ENCODE measurements at places on chromosomes 5 and 9.

- DNase-seq = no peak
These were observed 178.0 kb downstream of the NR3C1 start for GRCh38 chr5:143225511-143225910.

DNA sequence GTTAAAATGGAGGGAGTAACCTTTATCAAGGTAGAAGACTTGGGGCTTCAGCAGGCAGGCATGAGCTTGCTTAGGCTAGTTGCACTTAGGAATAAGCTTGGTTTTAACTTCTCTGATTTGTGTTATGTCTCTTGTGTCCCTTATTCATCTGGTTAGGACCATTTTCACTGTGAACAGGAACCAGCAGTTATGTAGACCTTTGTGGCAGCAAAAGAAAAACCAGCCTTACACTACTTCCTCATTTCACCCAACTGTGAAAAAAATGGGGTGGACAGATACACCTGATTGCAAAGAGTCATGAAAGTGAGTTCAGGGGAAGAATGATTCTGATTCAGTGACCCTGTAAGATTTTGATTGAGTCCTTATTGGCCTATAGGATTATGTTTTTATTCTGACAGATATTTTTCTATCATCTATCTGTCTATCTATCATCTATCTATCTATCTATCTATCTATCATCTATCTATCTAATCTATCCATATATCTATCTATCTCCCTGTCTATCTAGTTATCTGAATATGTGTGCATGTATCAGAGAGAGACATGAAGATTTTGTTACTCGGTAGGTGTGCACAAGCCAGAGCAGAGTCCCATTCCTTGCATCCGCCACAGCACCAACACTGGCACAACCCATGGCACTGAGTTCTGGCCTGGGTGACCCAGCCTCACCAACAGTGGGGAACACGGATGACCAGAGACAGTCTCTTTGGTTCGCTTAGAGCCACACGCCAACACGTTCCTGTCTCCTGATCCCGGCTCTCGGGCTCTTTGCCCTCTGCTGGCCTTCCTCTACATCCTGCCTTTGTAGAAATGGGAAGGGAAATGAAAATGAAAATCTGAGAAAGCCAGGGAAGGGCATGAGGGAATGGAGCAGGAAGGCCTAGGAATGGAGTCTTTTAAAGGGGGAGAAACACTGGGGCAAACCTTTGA, 1.3 kb upstream of the ZNF366 start:
- DNase-seq = no peak

GRCh38 chr9:113798062-113799030, 77.8 kb upstream of the ZNF618 start:
- DNase-seq = no peak

DNA sequence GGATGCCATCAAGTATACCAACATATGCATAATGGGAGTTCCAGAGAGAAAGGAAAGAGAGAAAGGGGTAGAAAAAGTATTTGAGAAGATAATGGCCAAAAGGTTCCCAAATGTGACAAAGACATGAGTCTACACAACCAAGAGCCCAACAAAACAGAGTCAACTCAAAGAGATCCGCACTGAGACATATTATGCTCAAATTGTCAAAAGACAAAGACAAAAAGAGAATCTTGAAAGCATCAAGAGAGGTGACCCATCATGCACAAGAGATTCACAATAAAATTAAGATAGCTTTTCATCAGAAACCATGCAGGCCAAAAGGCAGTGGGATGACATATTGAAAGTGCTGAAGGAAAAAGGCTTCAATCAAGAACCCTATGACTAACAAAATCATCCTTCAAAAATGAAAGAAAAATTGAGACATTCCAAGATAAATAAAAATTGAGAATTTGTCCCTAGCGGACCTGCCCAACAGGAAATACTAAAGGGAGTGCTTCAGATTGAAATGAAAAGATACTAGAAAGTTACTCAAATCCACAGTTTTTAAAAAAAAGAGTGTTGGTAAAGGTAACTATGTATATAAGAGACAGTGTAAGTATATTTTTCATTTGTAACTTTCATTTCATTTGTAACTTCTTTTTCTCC, 160.9 kb downstream of the AUH start:
- no peak for DNase-seq

- no peak for DNase-seq
These were observed 344.0 kb downstream of the PTPRD start for GRCh38 chr9:10268531-10269485.

- DNase-seq = no peak
These were observed 20.0 kb downstream of the F2R start for GRCh38 chr5:76735762-76736545.

DNA sequence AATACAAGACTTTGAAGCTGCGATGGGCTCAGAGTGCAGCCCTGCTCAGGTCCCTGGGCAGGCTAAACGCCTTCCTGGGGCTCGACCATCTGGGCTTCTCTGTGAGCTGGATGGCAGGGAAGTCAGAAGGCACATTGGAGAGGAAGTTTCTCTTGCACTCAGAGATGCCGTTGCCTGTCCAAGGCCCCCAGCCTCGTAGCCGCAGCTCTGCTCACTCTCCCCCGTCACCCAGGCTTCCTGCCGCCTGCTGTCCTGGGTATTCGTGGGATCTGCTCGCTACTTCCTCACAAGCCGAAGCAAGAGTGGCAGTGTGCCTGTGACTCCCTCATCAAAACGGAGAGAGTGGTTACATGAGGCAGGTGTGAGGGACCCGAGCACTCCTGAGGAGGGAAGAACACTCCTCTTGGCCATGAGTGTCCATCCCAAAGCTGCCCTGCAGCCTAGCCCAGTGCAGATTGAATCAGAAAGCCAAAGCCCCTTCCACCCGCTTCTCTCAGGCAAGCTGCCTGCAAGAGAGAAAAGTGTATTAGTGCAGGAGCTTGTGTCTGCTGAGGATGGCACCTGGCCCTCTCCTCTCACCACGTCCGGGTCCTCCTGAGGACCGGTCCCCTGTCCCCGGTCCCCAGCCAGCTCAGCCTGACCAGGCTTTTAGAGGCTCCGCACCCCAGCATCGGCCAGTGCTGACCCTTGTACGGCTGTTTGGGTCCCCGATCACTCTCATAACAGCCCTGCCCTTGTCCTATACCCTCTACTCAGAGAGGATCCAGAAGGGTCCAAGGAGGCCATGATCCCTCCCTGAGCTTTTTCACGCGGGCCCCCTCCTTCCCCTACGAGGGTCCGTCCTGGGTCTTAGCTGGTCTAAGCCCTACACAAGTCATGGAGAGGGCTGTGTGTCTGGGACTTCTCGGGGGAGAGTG, 7.3 kb downstream of the FCN2 start:
- DNase-seq = no peak

- no peak for DNase-seq
These were observed 190.1 kb downstream of the ATPSCKMT start for GRCh38 chr5:10059556-10059955.

DNA sequence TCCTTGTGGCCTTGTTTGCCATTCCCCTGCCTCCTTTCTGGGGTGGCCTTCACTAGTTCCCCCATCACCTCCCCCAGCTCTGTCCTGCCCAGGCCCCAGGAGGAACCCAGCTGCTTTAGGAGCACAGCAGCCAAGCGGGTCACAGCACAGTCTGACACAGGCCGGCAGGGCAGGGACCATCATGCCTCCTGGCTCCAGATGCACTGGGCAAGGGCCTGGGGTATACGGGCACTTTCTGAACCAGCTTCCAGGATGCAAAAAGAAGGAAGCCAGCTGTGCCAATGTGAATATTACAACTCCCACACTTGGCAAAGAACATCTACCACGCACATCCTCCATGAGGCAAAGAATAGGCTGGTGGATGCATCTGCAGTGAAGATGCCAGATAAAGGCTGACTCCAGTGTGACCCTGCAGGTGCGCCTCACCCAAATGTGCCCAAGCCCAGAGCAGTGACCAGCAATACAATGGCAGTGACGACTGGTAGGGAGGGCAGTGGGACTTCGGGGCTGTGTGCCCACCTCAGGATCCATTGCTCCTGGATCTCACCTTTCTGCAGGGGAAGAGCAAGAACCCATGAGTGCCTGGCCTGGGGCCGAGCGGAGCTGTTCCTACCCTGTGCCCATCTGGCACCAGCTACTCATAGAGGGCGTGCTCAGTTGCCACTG, 6.3 kb upstream of the IL3 start:
- DNase-seq = no peak

DNA sequence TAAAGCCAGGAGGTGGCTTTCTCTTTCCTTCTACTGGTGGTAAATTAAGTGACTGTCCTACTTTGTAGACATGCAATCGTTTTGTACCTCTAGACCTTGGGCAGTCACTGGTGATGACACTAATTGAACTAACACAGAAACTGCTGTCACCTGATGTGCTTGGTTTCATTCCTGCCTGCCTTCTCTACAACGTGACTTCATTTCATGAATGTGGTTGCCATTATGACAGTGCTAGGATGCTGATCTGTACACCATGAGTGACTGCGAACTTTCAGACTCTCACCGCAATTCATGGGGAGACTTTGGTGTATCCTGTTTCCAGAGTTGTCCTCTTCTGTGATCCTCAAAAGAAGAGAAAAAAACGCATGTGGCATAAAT, 47.5 kb downstream of the UBE2QL1 start:
- DNase-seq = no peak

GRCh38 chr5:158534203-158534602, 565.5 kb downstream of the EBF1 start:
- no peak for DNase-seq

GRCh38 chr9:89754193-89754592, 149.4 kb downstream of the GADD45G start:
- no peak for DNase-seq

- peak; percentile 46 for DNase-seq
These were observed 54.9 kb downstream of the USP20 start for GRCh38 chr9:129889941-129890717.

- DNase-seq = no peak
These were observed 246.9 kb downstream of the FANCC start for GRCh38 chr9:95070549-95071021.

GRCh38 chr9:120735415-120736126, 21.3 kb upstream of the MEGF9 start:
- no peak for DNase-seq

- no peak for DNase-seq
These were observed 262.1 kb upstream of the KLF4 start for GRCh38 chr9:107751567-107752210.

GRCh38 chr5:6447384-6448140, 1.1 kb upstream of the UBE2QL1 start:
- DNase-seq = no peak

- no peak for DNase-seq
These were observed 593 bp upstream of the ZBTB43 start for GRCh38 chr9:126804198-126804695.

DNA sequence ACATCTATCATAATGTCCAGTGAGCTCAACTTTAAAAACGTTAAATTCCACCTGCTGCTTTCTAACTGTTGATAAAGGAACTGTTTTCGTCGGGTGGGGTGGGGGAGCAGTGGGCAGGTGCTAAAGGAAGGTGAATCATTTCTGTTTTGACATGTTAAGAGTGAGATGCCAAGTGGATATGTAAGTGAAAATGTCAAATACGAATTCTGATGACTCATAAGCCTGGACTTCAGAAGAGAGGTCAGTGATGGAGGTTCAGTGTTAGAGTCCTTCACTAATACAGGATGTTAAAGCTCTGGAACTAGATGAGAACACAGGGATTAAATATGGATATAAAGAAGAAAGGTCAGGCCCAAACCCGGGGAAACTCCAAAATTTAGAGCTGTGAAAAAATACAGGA, 617.9 kb upstream of the CTNND2 start:
- no peak for DNase-seq

DNA sequence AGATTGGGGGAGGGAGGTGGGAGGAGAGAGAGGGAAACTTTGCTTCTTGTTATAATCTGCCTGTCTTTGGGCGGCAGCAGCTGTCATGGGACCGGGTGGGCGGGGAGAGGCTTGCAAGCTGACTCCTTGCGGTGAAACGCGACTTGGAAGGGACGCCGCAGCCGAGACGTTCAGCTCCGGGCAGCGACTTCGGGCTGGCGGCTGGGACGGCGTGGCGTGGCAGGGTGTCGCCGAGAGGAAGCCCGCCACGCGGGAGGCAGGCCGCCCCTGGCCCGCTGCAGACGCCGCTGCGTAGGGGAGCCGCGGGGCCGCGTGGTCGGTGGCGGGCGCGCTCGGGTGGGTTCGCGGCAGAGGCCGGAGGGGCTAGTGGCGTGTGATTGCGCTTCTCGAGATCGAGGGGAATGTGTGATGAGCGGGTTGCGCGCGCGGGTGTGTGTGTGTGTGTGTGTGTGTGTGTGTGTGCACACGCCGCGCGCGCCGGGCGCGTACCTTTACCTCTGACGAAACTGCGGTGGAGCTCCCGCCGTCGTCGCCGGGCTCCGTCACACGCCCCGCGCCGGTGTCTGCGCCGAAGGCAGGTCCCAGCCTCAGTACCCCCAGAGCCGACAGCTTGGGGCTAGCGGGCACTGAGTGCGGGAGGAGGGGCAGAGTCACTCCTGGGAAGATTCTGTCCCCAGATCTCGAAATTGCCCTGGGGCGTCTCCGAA, 1.7 kb downstream of the PPARGC1B start:
- DNase-seq = peak; percentile 61

- DNase-seq = no peak
These were observed 102.4 kb upstream of the PRRC1 start for GRCh38 chr5:127415034-127415433.

GRCh38 chr5:111013011-111013410, 58.5 kb upstream of the TSLP start:
- DNase-seq = no peak

DNA sequence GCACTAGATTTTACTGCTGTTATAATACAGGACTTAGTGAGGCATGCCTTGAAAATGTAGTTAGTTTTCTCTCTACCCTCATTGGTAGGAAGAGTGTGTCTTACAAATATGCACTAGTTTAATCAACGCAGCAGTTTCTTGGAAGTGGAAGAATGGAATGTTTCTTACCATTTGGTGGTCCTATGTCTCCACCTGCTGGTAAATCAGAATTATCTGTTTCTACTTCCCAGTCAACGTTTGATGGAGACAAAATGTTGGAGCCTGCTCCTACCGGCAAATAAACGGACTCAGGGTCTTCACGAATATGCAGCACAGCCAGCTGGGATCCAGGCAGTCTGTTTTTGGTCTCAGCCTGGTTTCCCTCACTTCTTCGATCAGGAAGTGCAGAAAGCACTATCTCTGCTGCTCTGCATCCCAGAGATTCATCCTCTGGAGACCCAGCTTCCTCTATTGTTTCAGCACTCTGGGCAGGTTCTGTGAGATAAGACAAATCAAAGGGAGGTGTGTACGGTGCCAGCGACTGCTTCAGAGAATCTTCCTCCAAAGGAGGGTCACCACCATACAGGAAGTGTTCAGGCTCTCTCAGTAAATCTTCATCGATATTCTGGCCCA, 59.5 kb upstream of the PCA3 start:
- no peak for DNase-seq

- no peak for DNase-seq
These were observed 192.2 kb downstream of the C9orf152 start for GRCh38 chr9:110015759-110016158.

DNA sequence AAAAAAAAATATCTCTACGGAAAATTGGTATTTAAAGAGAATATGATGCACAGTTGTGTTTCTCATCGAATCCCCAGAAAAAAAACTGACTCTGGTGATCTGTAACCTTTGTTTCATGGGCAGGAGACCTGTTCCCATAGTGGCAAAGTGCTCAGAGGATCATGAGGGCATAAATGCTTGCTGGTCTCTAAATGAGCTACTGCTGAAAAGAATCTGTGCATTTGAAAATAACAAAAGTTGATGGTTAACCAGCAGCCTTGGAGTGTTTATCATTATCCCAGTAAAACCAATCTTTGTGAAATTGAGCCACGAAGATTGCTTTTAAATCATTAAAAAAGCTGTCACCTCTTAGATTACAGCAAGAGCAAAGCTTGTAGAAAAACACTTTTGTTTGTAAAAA, 775.4 kb downstream of the MTRR start:
- DNase-seq = no peak
